Karpas-422 (cell line): ENCODE measurements at places on chromosomes 1 and 21.
A peak's percentile ranks its signal among the peaks of the same experiment; 100 is the strongest.

DNA sequence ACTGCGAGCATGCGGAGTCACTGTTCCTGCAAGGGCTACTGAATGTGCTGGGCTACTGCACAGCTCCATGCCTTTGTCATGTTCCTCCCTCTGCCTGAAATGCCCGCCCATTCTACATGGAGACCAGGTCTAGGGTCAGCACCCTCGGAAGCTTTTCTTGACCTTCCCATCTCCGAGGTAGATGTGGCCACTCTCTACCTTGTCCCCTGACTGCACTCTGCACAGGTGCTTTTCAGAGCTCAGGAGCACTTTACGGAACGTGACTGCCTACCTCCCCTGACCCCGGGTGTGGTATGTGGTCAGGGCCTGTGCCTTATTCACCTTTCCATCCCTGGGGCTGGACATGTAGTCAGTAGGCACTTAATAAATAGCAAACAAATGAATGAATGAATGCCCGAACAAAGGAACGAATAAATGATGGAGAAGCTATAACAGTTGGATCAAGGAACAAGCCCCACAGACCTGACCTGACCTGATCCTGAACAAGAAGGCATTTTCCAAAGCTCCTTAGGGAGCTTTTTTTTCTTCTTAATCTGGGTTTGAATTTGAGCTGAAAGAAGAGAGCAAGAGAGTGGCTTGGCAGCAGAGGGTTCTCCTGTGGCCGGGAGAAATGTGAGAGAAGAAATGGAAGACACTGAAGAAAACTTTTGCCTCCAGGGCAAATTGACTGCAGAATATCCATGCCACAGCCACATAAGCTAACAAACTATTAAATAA lies 7.9 kb downstream of the RD3 start:
- DNase-seq: no peak

- DNase-seq: no peak
Observed at GRCh38 chr1:12412439-12412838, 182.6 kb downstream of the VPS13D start.

DNA sequence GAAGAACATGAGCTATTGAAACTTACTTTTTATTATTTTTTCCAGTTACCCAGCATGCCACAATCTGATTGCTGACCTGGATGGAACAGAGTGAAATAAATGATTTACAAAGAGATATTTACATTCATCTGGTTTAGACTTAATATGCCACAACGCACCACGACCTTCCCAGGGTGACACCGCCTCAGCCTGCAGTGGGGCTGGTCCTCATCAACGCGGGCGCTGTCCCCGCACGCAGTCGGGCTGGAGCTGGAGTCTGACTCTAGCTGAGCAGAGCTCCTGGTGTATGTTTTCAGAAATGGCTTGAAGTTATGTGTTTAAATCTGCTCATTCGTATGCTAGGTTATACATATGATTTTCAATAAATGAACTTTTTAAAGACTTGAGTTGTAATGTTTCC lies 243.9 kb downstream of the SDCCAG8 start:
- DNase-seq: no peak

- peak; percentile 54 for DNase-seq
Observed at GRCh38 chr1:67755160-67755559, 70.2 kb downstream of the GADD45A start.

GRCh38 chr1:113534130-113534817 lies 144.0 kb downstream of the MAGI3 start:
- no peak for DNase-seq

- DNase-seq: no peak
Observed at GRCh38 chr1:52920791-52921291, 699 bp downstream of the ECHDC2 start.

DNA sequence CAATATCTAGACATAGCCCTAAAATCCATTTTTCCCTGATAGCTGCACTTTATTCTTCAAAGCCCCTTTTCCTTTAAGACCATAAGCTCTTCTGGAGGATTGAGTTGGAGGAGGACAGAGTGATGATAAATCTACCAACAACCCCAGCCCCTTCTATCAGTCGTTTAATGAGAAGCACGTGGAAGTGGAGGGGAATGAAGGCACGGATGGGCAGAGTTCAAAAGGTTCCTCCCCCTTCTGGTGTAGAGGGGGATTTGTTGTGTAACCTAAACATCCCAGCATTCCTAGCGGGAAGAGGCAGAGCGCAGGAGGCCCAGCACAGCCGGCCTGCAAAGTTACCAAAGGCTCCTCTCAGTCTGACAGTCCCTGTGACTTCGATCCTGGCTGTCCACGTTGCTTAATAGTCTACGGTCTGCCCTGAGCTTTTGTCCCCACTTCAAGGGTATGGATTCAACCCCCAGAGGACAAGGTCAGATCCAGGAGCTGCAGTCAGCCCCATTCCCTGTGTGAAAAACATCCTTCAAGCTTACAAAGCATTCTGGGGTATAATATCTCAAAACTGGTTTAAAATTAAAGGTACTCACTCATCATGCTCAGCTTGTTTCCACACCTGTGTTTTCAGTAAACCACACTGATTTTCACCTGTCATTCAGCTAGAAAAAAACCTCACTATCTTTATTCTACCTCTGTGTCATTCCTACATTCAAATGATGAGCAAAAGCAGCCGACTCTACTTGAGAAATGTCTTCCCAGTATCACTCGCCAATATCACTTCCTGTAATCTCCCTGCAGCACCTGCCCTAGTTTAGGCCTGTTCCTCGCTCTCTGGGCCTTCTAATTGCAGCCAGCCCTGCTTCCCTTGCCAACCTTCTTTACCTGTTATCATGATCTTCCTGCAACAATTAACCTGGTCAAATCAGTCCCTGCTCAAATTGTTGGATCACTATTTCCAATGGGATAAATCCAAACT lies 117.9 kb downstream of the PLPP3 start:
- no peak for DNase-seq

GRCh38 chr1:119935373-119935772 lies 39.1 kb upstream of the ADAM30 start:
- no peak for DNase-seq

DNA sequence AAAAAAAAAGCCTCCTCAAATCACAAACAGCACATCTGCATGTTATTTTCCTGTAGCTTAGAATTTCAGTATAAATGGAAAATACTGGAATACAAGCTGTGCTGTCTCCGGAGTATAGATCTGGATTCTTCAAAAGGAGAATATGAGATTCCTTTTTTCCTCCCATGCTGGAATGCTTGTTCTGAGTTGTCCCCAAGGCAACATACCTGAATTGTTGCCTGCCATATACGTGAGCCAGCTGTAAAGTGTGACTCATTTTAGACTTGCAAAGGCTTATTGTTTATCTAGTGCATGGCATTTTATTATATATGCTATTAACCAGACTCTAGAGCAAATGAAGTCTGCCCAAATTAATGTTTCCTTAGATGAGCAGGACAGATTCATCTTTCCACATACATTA lies 95.0 kb upstream of the C1orf105 start:
- no peak for DNase-seq

DNA sequence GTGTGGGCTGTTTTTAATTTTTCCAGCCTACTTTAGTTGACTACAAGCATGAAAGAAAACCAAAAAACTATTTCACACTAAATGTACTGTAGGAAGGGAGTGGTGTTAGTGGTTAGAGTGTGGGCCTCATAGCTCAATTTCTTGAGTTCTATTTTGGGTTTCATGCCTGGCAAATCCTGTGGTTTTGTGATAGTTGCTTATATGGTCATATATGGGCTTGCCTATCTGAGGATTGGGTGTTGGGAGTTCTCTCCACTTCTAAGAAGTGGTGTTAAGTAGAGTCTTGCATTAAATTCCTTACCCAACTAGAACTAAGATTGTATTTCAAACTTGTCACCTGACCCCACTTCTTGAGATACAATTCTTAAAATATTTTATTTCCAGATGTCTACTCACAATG lies 37.8 kb upstream of the COL11A1 start:
- no peak for DNase-seq

DNA sequence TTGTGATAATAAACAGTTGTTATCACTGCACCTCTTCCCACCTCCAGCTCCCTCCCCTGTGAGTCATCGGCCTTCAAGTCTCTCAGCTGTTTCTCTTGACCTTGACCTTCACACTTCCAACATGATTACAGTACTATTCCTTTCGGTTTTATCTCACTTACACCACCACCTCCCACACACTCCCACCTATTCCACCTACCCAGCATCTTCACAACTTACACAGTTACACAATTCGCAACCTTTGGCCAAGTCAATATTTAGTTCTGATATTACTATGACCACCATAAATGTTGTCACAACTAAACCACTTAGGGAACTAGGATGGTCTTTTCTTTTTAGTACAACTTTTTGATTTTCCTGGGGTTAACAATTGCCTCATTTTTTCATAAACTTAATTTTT lies 60.2 kb downstream of the RIPK4 start:
- no peak for DNase-seq

- DNase-seq: no peak
Observed at GRCh38 chr1:117610036-117610435, 4.2 kb downstream of the TENT5C start.

DNA sequence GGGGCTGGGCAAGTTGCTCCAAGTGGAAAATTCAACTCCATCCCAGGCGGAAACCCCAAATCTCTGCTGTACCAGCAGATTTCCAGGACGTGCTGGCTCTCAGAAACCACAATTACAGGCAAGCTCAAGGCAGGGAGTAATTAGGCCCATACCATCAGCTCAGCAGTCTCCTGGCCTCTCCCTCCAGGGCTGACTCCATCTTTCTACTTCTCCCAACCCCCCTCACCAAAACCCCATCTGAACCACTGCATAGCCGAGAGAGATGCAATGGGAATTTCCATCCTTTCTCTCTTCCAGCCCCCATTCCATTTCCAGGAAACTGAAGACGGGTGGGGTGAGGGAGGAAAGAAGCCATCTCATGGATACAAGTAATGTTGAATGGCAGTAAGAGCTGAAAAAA lies 41.2 kb downstream of the ARHGEF11 start:
- no peak for DNase-seq

DNA sequence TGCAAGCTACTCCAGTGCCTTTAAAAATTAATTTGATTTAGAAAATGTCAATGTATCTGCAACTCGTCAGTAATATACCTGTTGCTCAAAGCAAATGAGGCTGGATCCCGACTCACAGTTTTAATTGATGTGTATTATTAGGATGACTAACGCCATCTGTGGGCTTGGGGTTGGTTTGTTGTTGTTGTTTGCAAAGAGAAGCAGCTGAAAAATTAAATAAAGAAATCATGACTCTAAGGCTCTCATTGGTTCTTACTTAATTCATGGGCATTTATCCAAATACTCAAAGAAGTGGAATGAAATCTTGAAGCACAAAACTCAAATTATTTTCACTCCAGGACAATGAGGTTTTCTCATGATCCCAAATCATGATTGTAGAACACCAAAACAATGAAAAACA lies 46.4 kb downstream of the SEC16B start:
- no peak for DNase-seq

GRCh38 chr1:230797942-230798365 lies 50.8 kb downstream of the CAPN9 start:
- peak; percentile 51 for DNase-seq

- no peak for DNase-seq
Observed at GRCh38 chr1:208271236-208271635, 27.1 kb upstream of the PLXNA2 start.

DNA sequence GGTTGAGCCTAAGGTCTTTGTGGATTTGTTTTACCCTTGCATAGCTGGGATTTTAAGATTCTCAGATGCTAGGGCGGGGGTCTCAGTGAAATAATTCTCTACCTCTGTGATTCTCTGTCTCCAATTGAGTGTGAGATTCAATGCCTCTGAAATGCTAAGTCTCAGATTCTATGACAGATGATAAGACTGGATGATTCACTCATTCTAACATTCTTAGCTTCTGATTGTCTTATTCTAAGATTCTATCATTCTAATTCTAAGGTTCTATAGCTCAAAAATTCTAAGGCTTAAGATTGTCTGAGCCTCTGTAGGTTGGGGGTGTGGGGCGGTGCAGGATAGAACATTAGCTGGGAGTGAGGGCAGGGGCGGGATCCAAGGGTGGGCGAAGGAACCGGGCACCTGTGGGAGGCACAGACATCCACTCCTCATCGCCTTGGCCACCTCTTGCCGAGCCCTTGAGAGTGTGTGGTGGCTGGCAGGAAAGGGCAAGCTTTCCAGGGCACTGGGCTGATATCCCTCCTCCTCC lies 29.5 kb downstream of the ADGRB2 start:
- no peak for DNase-seq

- no peak for DNase-seq
Observed at GRCh38 chr1:66298464-66298863, 235.5 kb upstream of the SGIP1 start.

DNA sequence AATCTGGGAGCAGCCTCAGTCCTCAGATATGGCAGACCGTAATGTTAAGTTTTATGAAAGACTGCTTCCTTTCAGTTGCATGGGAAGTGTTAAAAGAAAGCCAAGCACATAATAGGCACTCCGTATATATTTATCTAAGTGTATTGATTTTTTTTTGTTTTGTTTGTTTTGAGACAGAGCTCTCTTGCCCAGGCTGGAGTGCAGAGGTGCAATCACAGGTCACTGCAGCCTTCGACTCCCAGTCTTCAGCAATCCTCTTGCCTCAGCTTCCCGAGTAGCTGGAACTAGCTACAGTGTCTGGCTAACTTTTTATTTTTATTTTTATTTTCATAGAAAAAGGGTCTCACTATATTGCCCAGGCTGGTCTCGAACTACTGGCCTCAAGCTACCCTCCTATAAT lies 341.8 kb downstream of the USH2A start:
- no peak for DNase-seq

GRCh38 chr1:248782416-248783141 lies 27.0 kb upstream of the LYPD8 start:
- DNase-seq: no peak
